Breast epithelium (tissue), 4 donors: ENCODE measurements at places on chromosomes 5 and 9.

DNA sequence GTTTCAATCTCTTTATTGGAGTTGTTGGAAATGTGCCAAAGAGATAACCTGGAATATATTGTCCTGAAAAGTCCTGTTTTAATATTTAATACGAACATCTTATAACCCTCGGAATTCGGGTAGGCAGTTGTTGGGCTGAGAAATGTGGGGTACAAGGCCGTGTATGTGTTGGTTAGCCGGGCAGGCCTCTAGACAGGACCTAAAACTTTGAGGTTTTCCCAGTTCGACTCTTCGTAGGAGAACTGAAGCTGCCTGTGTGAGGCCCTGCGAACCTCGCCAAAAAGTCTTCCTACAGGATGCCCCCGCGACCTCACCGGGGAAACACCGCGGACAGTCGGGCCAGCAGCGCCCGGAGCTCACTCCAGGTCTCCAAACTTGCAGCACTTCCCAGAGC, 583 bp upstream of the TJP2 start:
- no peak for DNase-seq

DNA sequence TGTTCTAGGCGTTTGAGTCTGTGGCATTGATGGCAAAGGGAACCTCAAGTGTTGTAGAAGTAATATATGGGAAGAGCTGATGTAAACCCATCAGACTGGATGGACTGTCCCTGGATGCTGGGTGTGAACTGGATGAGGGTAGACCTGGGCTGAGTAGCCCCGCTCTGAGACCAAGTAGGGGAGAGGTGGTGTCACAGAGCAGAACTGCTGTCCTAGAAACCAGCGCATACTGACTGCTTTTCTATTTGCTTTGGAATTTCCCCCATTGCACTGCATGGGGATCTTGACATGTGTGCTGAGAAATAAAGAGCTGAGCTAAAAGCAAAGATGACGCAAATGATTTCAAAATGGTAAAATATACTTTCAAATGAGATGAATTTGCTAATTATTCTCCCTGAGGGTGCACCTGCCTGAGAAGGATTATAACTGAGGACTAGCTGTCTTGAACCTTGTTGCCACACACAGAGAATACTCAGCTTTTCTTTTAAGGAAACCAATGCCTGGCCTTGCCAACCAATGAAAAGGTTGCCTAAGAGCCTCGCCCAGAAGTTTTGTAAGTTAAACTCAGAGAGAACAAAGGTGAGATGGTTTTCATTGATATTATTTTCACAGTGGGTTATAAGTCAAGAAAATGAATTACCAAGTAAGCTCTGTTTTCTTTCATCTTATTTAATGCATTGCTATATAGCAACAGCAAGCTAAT, 44.8 kb downstream of the NIM1K start:
- DNase-seq = no peak

DNA sequence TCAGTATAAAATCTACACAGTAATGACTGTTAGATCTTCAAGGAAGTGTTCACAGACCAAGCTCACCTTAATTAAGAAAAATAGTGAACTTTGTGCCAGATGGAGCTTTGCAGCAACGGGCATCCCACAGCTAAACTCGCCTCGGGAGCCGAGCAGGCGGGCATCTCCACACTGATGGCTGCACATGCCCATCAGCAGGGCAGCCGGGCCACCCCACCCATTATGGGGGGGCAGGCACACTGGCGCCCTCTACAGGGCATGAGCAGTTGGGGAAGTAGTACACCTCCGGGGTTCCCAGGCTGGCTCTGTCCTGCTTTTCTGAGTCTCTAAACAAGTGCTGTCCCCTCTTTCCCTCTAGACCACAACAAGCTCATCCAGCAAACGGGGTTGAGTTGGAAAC, 21.6 kb downstream of the ANKS6 start:
- DNase-seq = no peak

- no peak for DNase-seq
Observed at GRCh38 chr9:130150779-130151382, 21.3 kb upstream of the NCS1 start.
